ENCODE measurements at places on chromosomes 5 and 9.

DNA sequence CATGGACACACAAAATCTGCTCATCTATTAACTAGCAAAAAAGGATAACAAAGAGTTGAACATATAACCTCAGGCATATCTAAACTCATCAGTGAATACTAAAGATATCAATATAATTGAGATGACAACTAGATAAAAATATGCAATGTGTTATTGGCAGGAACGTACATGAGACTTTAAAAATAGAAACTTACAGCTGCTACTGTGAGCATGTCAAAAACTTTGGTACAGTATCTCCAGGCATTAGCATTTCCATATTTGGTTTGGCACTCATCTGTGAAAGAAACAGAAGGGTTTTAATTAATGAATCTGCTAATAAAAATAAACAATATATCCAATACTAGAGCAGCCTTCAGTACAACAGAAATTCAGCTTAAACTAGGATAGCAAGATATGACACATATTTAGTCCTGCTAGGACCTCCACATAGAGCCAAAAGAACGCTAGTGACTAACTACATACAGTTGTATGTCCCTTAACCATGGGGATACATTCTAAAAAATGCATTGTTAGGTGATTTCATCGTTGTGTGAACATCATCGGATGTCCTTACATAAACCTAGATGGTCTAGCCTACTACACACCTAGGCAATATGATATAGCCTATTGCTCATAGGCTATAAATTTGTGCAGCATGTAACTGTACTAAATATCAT lies 10.5 kb upstream of the SCAI start:
- no peak for DNase-seq

- no peak for DNase-seq
These were observed 527.7 kb upstream of the WWC1 start for GRCh38 chr5:167763772-167764171.

GRCh38 chr9:32350682-32351081 lies 33.8 kb upstream of the ACO1 start:
- no peak for DNase-seq

DNA sequence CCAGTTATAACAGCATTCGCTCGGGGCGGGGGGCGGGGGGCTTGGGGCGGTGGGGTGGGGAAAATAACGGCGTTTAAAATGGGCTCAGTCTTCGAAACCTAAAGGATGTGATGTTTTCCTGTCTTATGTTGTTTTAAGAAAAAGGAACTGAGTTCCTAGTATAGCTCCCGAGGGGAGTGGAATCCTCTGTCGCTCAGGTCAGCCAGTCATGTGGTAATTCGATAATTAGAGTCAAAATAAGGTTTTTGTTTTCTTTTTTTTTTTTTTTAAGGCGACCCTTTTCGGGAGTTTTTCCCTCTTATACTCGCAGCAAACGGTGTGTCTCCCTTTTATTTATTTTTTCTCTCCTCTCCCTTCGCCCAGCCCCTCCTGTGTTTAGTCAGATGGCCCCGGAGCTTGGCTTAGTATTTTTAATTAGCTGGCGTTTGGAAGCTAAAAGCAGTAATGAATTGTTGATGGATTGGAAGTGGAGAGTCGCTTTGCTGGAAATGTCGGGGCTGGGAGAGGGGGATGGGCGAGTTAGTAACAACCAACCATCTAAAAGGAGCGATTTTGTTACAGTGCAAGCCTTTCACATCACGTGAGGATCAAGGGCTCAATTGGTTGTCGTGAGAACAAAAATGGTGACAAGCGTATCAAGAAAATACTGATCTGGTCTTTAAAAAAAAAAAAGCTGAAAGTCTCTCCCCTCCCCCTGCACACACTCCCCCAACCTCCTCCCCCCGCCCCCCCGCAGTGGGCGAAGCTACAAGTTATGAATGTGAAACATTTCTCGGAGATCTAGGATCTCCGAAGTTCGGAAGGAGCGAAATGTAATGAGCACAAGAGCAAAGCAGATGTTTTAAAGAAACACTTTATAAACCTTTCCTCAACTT lies 714 bp upstream of the ZNF608 start:
- DNase-seq: peak; percentile 65

GRCh38 chr9:132583584-132584304 lies 1.3 kb downstream of the BARHL1 start:
- no peak for DNase-seq

DNA sequence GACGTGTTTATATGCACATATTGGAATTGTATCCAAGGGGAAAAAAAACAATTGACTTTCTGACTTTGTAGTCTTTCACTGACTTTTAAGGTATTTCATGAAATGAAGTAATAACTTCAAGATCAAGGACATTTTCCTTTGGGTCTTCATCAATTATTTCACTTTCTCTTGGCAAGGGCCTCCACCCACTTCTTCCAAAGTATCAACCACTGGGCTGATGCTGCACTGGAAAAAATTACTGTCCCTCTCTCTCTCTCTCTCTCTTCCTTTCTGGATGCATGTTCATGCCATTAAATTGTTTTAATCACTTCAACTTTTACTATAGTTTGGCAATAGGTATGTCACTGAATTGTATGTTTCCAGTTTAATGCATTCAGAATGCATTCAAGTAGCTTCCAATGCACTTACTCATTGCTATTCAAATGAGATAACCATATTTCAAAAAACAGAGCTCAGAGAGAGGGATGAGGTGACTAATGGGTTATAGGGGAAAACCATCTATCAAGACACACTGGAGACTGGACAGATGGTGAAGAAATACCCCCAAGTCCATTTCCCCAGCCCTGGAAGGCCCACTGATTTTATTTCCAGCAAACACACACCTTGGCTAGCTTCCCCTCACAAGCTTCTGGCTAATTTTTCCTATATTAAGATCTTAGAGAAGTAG lies 585.3 kb downstream of the EBF1 start:
- no peak for DNase-seq

- no peak for DNase-seq
These were observed 32.6 kb downstream of the NKX2-5 start for GRCh38 chr5:173202266-173202875.

DNA sequence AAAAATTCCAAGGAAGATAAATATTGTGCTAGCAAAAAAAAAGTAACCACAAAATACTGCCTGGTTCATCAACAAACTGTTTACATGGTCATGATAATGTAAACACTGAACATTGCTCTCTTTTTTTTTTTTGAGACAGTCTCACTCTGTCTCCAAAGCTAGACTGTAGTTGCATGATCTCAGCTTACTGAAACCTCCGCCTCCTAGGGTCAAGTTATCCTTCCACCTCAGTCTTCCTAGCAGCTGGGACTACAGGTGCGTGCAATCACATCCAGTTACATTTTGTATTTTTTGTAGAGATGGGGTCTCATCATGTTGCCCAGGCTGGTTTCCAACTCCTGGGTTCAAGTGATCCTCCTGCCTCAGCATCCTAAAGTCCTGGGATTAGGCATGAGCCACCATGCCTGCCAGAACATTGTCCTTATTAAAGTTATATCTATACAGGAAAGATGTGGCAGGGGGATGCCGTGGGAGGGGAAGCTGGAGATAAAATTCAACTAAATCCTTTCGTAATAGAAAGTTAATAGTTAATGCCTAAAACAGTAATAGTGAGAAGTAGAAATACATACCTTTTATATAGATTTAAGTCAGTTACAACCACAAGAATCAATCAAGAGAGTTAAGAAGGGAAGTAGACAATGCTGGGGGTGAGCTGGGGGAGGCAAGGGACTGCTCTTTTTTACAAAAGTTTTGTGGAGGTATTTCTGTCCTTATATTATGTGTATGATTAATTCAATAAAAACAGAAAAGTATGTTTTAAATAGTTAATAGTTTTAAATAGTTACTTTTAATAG lies 52.3 kb downstream of the RGMB start:
- no peak for DNase-seq

DNA sequence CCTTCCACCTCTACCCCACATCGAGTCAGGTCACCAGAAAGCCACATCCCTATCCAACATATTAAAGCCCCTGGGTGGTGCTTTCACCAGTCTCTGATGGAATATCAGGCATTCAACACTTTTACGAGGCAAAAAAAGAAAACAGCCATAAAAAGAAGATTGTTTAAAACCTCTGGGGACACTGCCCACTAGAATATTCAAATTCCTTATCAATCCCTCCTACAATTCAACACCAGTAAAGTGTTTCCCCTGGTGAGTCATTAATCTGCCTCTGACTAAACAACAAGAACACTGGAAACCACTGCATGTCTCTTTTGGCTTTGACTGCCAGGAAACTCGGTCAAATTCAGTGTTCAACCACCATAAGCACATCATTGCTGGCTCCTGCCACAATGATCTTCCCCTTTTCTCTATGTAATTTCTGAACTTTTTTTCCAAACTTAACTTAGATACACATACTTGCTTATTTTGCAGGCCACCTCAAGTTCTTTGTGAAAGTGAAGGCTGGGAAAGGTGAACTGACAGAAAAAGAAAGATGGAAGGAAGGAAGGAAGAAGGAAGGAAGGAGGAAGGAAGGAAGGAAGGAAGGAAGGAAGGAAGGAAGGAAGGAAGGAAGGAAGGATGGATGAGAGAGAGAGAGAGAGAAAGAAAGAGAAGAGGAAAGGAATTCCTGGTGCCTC lies 105.3 kb downstream of the PAX5 start:
- DNase-seq: no peak
